ENCODE measurements at places on chromosomes 5 and 9.

- no peak for DNase-seq
These were observed 29.2 kb upstream of the PANK3 start for GRCh38 chr5:168608386-168608785.

DNA sequence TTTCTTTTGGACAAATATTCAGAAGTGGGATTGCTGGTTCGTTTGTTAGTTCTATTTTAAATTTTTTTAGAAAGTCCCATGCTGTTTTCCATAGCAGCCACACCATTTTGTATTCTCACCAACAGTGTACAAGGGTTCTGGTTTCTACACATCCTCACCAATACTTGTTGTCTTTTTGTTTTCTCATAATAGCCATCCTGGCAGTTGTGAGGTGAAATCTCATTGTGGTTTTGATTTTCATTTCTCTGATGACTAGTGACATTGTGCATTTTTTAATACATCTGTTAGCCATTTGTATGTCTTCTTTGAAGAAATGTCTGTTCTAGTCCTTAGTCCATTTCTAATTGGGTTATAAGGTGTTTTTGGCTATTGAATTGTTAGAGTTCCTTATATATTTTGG is 214.3 kb downstream of the ARRDC3 start:
- no peak for DNase-seq

DNA sequence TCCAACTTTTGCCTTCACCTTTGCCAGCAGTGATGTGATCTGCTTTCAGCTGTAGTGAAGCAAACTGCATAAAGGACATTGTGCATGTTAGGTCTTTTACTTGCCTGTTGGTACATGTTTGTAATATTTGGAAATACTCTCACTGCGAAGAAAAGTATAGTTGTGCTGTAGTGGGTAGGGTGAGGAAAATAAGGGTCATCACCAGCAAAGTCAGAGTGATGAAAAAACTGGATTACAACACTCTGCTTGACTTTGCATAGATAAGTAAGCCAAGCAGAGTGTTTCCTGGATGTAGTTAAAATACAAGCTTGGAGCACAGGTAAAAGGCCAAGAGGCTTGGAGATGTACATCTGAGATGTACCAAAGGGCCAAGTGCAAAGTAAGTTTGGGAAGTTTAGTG is 16.7 kb downstream of the TGFBR1 start:
- no peak for DNase-seq

GRCh38 chr9:106929471-106930177 is 66.7 kb downstream of the ZNF462 start:
- no peak for DNase-seq

DNA sequence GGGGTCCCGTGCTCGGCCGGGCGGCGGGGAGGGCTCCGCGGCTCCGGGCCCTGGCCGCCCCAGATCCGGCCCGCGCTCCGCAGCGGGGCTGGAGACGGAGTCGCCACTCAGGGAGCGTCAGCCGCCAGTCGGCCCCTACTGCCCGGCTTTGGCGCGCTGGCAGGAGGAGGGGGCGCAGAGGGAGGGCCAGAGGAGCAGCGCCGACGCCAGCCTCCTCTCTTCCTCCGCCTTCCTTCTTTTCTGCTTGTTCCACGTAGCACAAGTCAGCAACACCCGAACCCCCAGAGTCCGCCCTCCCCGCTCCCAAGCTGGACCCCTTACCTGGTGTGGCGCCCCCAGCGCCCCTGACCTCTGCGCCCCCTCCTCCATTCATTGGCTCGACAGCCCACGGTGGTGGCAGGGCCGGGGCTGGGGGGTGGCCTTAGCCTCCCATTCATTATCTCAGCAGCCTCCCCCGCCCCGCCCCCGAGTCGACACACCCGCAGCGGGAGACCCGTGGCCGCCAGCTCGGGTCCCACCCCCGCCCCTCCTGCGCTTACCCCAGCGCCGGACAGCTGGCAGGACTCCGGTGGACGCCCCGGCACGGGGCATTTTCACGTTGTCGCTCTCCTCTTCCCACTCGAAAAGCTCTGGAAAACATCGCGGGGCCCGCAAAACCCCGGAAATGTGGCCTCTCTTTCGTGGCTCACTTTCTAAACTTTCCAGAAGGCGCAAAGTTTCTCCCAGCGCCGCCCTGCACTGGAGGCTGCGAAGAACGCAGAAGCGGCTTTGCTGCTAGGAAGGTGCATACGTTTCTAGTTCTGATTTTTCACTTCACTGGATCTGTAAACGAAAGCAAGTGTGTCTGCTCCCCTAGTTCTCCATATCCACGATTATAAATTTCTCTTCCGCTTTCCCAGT is at the start of gene LPAR1:
Gene LPAR1 (minus strand): TSS at position 140 of the 900 bp plus-strand sequence. CDS start 66,353 bp downstream, outside the sequence.
- DNase-seq = no peak

GRCh38 chr5:16437977-16438376 is 27.6 kb downstream of the ZNF622 start:
- DNase-seq = no peak

GRCh38 chr5:163409384-163409783 is 28.0 kb upstream of the CCNG1 start:
- DNase-seq = no peak

DNA sequence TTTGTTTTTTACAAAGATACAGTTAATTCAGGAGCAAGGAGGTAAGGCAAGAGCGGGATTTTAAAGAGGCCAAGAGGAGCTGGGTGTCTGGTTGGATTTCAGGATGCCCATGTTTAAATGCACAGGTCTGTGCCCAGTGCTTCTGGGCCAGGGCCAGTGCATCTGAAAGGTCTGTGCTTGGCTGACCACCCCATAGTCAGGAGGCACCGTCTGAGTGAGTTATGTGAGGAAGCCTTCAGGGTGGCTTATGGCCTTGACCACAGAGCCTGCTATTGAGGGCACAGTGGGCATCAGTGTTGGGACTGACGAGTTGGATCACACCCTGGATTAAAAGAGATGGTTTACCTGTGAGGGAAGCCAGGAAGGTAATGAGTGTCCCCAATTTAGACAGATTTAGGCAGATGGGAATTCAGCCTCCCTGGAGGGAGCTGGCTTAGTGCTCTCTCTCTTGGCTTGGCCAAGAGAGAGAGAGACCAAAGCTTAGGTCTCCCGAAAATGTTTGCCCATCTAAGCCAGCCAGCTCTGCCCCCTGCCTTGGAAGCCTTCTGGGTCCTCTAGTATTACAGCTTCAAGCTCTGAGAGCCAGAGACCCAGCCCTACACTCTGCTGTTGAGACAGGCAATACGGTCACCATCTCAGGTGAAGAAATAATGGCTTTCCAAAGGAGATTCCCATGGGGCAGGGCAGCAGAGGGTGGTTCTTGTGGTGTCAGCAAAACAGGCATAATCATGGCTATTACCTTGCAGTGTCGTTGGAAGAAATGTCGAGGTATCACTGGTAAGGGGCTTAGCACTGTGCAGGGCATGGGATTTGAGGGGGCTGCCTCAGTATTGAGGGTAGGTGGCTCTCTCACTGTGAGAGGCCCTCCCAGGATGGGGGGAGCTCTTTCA is 68.6 kb downstream of the RGS3 start:
- no peak for DNase-seq

DNA sequence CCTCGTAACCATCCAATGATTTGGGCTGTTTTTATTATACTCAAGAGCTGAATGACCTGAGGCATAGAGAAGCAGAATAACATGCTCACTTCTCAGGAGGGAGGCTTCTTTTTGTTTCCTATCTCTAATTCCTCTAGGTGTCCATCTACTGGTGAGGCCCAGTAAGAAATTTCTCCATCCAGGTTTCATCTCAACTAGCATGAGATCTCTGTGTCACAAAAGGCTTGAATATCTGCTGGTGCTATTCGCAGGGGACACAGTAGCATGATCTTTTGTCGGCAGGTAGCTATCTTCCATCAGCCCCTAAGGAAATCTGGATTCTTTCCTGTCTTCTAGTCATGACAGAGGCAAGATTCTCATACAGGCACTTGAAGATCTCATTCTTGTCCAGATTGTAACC is 8.9 kb downstream of the IFNE start:
- no peak for DNase-seq

DNA sequence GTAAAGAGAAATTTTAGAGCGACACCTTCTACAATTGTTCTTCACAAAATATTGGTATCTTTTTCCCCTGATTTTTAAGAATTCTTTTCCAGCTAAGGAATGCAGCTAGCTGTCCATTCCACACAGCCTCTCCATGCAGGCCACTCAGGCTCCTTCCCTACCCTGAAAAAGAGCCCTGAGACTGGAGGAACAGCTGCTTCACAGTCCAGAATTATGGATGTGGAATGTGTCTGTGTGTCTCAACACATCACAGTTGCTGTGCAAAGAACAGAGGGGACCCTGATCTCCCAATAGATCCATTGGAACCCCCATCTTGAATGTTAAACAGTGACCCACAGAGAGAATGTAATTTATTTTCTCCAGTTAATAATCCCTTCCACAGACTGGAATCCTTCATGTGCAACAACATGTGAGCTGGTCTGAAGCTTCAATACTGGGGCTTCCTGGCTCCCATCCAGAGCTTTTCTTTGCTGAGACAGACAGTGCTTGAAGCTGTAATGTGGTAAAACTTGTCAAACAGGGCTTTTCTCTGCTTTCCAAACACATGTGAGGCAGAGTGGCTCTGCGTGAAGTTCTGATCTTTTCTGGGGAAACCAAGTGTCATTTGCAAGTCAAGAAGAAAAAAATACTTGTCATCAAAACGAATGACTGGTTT is 53.3 kb upstream of the SMC5 start:
- no peak for DNase-seq

- DNase-seq = peak; percentile 31
These were observed 88.5 kb downstream of the SUSD1 start for GRCh38 chr9:112086627-112087026.

DNA sequence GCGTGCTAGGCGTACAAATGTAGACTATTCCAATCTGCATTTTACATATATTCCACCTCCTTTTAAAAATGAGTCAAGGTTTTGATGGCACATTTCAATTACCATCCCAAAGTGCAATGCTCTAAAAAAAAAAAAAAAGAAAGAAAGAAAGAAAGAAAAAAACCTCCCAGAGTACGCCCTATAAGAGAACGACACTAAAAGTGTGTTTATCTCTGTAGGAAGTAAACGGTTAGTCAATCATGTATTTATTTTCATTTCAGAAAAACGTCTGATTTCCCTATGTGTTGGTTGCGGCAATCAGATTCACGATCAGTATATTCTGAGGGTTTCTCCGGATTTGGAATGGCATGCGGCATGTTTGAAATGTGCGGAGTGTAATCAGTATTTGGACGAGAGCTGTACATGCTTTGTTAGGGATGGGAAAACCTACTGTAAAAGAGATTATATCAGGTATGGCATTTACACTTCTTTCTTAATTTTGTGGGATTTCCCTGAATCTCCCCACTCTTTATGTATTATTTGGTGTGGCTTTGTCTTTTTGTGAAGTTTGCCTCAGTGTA is 1.1 kb downstream of the ISL1 start:
- no peak for DNase-seq

DNA sequence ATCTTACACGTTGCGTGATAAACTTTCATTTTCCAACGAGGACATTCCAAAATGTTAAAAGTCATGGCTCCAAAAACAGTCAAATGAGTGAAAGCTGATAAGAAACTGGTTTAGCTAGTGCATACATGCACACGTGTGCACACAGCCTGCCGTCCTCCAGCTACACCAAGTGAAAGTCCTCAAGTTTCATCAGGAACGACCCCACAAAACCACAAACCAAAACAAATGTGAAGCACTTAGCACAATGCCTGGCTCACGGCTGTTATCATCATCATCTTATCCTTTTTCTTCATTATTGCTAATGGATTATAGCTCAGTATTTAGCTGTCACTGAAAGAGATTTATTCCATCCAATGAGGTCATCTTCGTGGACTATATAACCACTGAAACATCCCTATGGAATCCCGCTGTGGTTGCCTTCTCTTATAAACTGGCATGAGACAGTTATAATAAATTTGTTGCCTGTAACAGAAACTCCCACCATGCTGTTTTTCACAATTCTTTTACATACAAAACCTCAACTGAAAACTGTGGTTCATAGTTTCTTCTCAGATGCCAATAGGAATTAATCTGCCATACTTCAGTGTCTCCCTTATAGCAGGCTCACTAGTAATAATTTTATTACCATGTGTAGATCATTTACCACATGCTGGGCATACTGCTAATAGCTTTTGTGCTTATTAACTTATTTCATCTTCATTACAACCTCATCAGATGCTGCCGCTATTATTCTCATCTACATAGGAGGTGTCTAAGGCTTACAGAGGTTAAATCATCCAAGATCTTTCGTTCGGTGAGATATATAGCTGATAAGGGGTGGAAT is 56.1 kb downstream of the SAXO1 start:
- no peak for DNase-seq

DNA sequence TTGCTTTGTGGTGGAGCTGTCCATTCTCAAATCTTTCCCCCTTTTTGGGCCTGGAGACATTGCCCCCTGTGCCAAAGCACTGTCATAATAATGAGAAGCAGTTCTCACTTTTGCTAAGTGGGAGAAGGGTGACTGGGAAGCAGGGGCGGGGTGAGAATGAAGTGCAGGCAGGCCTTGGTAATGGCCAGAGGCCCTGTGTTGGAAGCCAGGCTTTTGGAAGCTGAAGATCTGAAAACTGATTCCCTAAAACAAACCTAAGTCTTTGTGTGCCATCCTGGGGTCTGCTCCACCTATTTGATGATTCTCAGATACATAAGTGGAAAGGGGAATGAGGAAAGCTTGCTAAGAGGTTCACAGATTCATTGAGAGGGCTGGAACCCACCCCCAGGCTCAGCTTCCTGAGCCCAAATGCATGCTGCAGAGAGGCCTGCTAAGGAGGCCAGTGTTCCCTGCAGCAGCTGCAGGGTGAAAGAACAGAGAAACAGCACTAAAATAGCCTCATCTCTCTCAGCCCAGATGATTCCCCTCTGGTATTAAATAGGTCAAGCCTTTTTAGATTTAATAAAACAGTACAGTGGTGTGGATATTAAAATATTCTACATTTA is 75.0 kb downstream of the NSG2 start:
- DNase-seq = no peak

DNA sequence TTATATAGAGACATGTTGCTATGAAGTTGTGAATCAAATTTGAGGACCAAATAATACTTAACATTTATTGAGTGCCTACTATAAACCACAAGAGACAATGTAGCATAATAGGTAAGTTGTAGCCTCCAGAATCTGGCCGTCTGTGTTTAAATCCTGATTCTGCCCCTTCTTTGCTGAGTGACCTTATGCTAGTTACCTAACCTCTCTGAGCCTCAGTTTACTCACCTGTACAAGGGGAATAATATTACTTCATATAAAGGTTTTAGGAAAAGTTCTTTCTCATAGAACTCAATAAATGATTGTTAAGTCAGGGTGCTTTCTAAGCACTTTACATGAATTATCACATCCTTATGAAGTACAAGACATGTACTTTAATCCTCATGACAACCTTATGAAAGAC is 120.6 kb downstream of the NDUFS4 start:
- DNase-seq = no peak

DNA sequence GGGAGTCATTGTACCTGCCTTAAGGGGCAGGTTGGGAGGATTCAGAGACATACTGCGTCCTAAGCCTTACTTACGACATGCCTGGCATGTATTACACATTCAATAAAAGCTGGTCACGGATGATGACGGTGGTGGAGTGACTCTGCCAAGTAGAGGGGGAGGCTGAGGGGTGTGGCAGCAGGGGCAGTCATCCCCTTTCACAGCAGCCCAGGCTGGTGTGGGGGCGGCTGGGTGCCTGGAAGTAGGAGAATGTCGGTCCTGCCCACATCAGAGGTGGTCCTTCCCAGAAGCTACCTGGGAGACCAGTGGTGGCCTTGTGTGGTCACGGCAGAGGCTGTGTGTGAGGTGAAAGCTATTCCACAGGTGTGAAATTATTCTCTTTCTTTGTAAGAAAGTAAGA is 8.9 kb downstream of the ZBTB34 start:
- DNase-seq = no peak

Data from CD4-positive, alpha-beta T cell treated with Interleukin-10 for 1 hour (primary cell).